Retinal pigment epithelial cell (primary cell): ENCODE measurements at places on chromosomes 1 and 21.

DNA sequence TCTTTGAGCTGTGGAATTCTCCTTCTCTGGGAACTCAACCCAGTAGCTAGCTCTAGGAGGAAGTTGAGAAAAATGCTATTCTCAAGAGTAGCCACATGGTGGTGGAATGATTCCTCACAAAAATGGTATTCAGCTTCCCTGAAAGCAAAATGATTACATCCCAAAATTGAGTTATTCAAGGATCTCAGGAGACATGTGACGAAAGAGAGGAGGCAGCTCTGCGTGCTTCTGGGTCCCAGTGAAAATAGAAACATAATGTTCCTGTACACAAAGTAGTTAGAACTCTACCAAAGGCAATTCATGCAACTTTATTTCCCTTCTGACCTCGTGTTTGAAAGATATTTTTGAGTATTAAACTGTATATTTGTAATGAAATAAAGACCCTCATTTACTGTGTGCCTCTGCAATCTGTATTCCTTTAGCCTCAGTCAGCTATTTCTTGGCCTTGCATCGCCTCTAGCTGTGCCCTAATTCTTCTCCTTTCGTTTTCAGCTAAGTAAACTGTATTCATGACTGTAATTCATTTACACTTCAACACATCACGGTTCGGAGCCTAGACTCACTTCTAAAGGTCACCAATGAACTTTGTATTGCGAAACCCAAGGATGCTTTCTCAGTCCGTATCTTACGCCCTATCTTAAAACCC, 167.3 kb downstream of the FASLG start:
- DNase-seq = peak; percentile 37

- no peak for DNase-seq
Measured at GRCh38 chr1:203304391-203304918, 864 bp upstream of the BTG2 start.

DNA sequence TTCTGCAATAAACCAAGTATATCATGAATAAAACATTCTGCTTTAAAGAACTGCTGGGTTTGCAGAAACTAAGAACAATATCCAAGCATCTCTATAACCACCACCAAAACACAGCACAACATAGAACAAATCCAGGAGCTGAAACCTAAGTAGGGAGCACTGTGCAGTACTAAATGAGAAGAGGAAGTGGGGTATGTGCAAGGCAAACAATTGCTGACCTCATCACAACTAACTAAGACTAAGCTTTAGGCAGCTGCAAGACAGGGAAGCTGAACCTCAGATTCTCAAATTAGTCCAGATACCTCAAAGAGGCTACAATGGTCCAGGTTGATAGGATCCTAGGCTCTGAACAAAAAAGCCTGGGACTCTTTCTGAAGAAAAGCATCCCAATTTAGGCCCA, 172.6 kb downstream of the SLC44A5 start:
- no peak for DNase-seq

GRCh38 chr1:201631037-201631436, 92.1 kb downstream of the NAV1 start:
- no peak for DNase-seq

DNA sequence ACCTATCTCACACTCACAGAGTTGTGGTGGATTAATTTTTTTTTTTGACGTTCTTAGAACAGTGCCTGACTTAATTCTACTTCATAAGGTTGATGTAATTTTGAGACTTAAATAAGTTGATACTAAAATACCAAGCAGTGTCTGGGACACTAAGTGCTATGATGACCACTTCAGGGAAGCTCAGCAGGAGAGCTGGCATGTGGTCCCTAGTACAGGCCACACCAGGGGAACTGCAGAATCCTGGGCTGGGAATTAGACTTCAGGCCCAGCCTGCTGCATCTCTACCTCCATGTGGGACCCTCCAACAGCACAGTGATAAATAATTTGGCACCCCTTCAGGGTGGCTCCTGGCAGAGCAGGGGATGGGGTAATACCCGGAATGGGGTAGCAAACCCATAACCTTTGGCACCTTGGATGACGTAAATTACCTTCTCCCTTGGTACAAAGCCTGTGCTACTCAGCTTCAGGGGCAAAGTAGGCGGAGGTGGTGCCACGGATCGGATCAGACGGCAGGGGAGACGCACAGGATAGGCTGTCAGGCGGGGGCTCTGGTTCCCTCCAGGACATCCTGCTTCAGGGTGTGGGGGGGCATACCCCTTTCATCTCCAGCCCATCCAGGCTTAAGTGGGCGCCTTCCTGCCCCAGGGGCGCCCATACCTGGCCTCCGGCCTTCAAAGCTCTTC, 4.8 kb downstream of the MFSD2A start:
- no peak for DNase-seq

DNA sequence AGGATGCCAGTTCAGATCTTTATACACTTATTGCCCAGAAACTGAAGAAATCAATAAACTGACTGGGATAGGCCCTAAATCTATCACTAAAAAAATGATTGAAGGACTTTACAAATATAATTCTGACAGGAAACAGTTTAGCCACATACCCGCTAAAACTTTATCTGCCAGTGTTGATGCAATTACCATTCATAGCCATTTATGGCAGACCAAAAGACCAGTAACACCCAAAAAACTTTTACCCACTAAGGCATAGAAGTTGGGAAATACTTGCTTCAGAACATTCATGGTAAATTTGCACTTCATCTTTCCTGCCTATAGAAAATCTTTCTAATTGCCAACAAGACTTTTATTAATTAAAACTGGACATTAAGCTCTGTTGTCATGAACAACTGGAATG, 15.0 kb upstream of the GPR25 start:
- DNase-seq = no peak

GRCh38 chr1:110243146-110243545, 33.0 kb downstream of the KCNC4 start:
- no peak for DNase-seq

DNA sequence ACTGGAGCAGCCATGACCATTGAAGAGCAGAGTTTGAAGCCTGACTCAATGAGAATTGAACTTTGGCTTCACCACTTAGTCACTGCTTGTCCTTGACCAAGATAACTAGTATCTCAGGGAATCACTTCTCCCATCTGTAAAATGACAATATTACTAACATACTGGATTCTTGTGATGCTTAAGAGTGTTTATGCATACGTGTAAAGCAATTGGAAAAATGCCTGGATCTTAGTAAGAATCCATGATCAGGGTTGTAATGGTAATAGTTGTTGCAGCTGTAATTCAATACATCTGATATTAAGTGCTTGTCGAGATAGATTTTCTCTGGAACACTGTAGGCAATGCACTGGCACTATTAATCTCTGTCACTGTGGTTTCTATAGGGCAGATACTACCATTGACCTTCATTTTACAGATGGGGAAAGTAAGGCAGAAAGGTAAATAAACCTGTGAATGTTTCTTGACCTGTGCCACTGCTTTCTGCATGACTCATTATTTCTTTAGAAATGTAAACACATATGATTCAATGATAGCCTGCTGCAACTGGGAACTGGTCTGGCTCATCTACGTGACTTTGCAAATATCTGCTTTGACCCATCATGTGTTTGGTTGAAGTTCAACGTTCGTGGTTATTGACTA, 662.5 kb downstream of the PLA2G4A start:
- DNase-seq = no peak

DNA sequence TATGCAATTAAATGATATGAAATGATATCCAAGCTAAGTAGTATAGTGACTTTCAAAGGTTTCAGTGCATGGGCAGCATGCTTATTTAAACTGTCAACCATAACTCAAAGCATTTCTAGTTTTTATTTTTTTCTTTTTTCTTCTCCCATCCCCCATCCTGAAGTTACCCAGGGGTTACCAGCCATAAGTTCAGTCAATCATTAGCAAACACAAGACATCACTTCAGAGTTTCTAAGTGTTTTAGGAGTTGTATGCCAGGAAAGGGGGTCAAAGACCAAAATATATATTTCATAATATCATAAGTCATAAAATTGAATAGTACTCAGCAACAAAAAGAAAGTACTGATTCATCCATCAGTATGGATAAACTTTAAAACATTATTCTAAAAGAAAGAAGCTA, 28.7 kb downstream of the DHX9 start:
- DNase-seq = no peak

DNA sequence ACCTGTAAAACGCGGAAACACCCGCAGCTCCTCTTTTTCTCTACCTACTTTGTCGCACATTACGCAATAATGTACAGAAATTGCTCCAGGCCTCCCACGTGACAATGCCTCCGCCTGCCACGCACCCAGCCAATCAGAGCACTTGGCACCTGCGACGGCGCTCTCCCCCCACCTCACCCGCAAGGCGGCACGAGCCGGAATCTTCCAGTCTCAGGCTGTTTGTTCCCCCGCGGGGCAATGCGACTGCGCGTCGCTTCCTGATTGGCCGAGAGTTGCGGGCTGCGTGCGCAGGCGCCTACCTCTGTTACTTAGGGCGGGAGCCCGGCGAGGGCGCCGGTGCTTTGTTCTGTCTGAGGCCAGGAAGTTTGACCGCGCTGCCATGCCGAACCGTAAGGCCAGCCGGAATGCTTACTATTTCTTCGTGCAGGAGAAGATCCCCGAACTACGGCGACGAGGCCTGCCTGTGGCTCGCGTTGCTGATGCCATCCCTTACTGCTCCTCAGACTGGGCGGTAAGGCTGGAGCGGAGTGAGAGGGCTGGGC, at the start of gene MAEL:
Gene MAEL, plus strand, starts transcription at position 307 of the 542 bp plus-strand sequence. Its CDS starts 73 bp downstream, at position 380.
- no peak for DNase-seq

- DNase-seq = no peak
Measured at GRCh38 chr1:234851450-234852438, 241.8 kb upstream of the IRF2BP2 start.

DNA sequence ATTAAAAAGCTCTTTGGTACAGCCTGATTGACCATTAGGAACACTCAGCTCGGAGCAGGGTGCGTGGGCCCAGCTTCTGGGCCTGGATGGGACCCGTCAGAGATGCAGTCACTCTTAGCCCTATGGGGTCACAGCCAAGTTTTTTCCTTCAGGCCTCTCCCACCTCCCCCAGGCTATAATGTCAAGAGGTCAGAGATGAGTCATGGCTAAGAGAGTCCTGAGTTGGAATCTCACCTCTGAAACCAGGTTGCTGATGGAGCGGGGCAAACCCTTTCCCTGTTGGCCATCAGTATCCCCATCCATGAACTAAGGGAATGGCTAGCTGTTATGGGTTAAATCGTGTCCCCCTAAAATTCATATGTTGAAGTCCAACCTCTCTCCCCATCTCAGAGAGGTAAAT, 195.9 kb upstream of the POU3F1 start:
- no peak for DNase-seq

- DNase-seq = no peak
Measured at GRCh38 chr1:19484798-19485361, 459 bp downstream of the CAPZB start.

DNA sequence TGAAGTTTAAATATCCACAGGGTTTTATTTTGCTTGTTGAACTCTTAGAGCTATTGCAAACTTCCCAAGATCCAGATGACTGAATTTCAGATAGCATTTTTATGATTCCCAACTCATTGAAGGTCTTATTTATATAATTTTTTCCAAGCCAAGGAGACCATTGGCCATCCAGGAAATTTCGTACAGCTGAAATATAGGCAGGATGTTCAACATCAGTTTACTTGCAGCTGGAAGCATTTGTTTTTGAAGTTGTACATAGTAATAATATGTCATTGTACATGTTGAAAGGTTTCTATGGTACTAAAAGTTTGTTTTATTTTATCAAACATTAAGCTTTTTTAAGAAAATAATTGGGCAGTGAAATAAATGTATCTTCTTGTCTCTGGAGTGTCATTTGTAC, 32.8 kb upstream of the DDR2 start:
- no peak for DNase-seq

GRCh38 chr1:114320586-114320985, 166.9 kb upstream of the SYT6 start:
- no peak for DNase-seq

DNA sequence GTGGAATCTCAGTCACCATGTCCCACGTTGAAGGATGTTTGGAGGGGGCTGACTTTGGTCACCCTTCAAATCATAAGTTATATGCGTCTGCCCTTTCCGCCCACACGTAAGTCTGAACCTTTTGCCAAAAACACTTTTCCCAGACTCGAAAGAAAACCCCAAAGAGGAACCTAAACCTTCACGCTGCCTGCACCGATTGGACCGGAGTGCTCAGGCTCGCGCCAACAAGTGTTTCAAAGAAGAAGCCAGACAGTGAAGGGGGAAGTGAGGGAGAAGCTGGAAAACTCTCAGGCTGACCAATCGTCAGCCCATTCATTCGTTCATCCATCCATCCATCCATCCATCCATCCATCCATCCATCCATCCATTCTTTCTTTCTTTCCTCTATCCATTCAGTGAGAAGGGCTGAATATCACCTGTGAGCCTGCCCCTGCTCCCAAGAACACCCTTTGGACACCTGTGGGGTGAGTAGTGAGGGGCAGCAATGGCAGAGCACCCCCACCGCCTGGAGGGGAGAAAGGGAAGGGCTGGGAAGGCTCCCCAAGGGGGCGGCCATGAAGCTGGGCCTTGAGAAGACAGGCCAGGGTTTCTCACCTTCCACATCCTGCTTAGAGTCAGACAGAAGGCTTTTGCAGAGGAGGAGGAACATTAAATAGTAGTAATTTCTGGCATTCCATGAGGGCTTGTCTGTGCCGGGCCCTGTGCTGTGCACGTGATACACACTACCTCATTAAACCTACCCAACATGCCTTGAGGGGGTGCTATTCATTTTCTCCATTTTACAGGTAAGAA, 27.1 kb upstream of the RUNX3 start:
- DNase-seq = no peak

DNA sequence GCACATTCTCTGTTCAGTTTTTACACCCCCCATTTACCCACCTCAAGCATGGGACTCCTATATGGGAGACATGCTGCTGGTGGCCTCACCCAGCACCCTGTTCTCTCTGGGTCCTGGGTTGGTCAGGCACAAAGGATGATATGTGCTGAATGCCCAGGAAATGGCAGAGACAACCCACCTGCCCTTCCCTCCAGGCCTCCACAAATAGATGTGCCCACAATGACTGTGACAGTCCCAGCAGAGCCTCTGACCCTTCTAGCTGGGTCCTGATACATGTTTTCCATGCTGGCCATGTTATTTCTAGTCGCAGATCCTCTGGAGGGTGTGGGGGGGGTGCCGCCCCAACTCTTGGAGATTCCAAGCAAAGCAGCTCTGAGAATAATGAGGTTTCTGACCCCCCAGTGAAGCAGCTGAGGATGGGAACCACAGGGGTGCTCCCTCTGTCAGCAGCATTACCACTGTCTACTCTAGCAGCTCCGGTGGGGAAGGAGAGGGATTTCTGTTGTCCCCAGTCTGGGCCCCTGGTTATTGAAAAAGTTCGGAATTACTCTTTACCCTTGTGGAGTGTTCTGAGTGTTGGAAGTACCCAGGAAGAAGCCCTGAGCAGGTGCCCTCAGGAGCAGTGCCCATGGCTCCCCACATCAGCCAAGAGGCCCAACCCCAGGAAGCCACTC, 1.2 kb upstream of the CCDC28B start:
- DNase-seq = no peak

GRCh38 chr21:25756190-25756932, 21.6 kb downstream of the GABPA start:
- DNase-seq = no peak
